ENCODE measurements at places on chromosomes 1 and 21.

- no peaks in the 10 kb centered on the region for H3K36me3 ChIP-seq
- no peaks in the 10 kb centered on the region for H3K27me3 ChIP-seq
- H3K4me3 ChIP-seq: no peak overlapping the region
Observed at GRCh38 chr1:200518524-200518923, 102.0 kb downstream of the KIF14 start.

- no peak overlapping the region for H3K27ac ChIP-seq
- no peak for DNase-seq
- no peaks in the 10 kb centered on the region for H3K27me3 ChIP-seq
- H3K4me1 ChIP-seq: peaks cover 4% of the 10 kb centered on the region
Observed at GRCh38 chr21:39345440-39345839, 3.4 kb downstream of the HMGN1 start.

- H3K4me3 ChIP-seq: no peak overlapping the region
- H3K27me3 ChIP-seq: no peaks in the 10 kb centered on the region
- H3K36me3 ChIP-seq: no peaks in the 10 kb centered on the region
- H3K4me1 ChIP-seq: no peaks in the 10 kb centered on the region
- no peak for DNase-seq
Observed at GRCh38 chr1:211017075-211017718, 116.8 kb downstream of the KCNH1 start.

DNA sequence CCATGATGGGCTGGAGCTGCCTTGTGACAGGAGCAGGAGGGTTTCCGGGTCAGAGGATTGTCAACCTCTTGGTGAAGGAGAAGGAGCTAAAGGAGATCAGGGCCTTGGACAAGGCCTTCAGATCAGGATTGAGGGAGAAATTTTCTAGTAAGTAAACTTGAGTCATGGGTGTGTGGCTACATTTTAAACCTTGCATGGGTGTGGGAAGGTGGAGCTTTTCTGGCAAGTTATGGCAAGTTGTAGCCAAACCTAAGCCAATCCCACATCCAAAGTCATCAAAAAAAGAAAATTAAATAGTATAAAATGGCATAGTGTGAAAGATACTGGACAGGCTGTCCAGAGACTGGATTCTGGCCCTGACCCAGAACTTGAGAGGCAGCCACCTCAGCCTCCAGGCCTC is 39.8 kb upstream of the HSD3B1 start:
- H3K36me3 ChIP-seq: no peaks in the 10 kb centered on the region
- H3K27me3 ChIP-seq: no peaks in the 10 kb centered on the region
- H3K4me1 ChIP-seq: no peaks in the 10 kb centered on the region
- DNase-seq: no peak

DNA sequence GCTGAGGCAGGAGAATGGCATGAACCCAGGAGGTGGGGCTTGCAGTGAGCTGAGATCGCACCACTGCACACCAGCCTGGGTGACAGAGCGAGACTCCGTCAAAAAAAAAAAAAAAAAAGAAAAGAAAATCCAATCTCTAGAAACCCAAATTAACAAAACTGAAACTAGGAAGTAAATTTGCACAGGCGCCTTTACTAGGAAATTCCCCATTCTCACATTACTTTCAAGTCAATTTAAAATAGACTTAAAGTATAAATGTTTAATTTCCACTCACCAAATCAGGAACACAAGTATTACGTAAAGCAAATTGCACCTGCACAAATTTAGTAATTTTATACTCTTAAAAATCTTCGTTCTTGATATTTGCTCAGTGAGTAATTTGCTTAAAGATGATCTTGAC is 67.8 kb upstream of the BCAR3 start:
- H3K27ac ChIP-seq: no peak overlapping the region
- H3K36me3 ChIP-seq: no peaks in the 10 kb centered on the region
- no peak overlapping the region for H3K4me3 ChIP-seq
- no peaks in the 10 kb centered on the region for H3K27me3 ChIP-seq

- H3K4me1 ChIP-seq: no peaks in the 10 kb centered on the region
- H3K4me3 ChIP-seq: no peak overlapping the region
- no peak for DNase-seq
- no peaks in the 10 kb centered on the region for H3K27me3 ChIP-seq
- H3K36me3 ChIP-seq: no peaks in the 10 kb centered on the region
Observed at GRCh38 chr1:51752073-51752948, 126.2 kb downstream of the NRDC start.

DNA sequence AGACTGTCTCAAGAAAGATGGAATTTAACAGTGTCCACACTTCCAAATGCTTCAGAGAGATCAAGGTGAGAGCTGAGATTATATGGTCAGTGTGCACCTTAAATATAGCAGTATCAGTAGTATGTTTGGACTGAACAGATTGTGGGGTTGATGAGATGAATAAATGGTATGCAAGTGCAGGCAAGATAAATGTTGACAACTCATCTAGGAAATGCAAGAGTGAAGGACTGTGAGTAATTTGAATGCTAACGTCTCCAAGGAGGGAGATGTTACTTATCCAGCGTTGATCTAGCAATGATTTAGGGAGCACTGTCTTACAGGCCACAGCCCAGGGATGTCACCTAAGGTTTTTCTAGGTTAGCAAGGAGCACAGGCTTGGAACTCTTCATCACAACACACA is 170.7 kb upstream of the GALNT2 start:
- no peaks in the 10 kb centered on the region for H3K27me3 ChIP-seq
- no peak overlapping the region for H3K4me3 ChIP-seq
- H3K4me1 ChIP-seq: no peaks in the 10 kb centered on the region
- H3K36me3 ChIP-seq: no peaks in the 10 kb centered on the region
- H3K27ac ChIP-seq: no peak overlapping the region

DNA sequence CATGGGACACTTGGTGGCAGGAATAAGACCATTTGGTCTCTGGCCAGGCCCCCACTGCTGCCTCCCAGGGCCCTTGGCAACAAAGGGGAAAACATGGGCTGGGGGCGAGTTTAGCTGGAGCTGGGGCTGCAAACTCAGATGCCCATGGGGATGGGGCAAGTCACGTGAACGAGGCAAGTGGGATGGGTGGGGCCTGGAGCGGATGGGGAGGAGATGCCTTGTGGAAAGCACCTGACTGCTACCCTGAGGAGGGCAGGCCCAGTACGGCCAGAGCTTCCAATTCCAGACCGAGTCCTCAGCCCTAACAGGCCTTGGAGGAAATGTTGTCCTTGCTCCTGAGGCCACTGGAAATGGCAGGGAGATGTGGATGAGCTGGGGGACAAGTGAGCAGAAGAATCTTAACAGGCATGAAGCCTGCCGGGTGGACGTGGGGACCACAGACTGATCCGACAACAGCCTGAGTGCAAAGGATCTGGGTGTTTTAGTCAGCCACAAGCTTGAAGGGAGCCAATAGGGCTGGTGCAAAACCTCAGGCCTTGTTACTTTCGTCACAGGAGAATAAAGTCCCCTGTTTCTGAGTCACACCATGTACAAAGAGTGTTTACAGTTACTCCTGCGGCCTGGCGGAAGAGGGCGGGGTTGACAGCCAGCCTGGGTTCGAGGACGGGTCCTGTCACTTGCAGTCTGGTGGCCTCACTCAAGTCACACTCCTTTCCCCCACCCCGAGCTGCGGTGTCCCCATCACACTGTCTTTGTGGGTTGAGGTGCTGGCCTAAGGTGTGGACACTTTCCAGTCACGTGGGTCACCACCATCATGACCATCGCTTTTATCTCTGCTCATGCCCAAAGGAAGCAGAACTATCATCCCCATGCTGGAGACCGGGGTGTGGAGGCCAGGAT is 19.1 kb downstream of the RUNX3 start:
- DNase-seq: peak; percentile 68
- no peak overlapping the region for H3K27ac ChIP-seq
- H3K27me3 ChIP-seq: no peaks in the 10 kb centered on the region
- H3K4me1 ChIP-seq: no peaks in the 10 kb centered on the region
- no peaks in the 10 kb centered on the region for H3K36me3 ChIP-seq

Data from aorta (tissue), 5 donors.